Nephron progenitor cell (in vitro differentiated cells): ENCODE measurements at places on chromosomes 7 and 10.

DNA sequence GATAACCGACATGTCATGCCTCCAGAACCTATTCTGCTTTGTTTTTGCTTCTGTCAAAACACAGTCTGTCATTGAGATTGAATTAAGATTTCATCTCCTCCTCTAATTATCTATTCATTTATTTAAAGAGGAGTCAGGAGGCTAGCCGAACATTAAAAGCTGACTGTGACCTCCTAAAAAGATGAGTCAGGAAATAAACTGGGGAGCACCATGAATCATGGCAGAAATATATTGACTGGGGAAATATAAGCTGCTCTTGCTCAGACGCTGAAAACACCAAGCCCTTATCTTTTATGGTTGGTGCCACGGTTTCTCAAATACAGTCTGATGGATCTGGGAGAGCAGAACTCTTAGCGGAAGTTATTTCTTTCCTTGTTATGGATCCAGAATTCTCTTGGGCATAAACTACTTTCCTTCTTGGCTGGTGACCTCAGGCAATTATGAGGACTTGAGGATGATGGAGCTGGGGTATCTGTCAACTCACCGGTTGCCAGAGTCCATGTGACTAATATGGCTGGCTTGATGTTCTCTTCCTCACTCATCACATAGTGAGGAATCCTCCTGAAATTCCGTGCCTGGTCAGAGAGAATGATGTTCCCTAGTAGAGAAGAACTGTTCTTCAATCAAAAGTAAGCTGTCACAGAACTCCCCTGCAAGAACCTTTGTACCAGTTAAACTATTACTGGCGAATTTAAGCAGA lies 307.6 kb upstream of the PHYHIPL start:
- DNase-seq = no peak

DNA sequence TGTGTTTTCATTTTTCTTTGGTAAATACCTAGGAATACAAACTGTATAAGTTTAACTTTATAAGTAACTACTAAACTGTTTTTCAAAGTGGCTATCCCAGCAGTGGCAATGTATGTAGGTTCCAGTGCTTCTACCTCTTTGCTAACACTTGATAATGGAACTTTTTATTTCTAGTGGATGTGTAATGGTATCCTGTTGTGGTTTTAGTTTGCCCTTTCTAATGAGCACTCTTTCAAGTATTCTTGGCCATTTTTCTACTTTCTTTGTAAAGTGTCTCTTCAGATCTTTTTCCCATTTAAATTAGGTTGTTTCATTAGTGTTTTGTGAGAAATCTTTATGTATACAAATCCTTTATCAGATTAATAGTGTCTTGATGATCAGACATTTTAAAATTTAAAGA lies 4.6 kb downstream of the KIF20B start:
- DNase-seq = no peak

- no peak for DNase-seq
Measured at GRCh38 chr7:49150486-49150885, 226.1 kb downstream of the CDC14C start.

DNA sequence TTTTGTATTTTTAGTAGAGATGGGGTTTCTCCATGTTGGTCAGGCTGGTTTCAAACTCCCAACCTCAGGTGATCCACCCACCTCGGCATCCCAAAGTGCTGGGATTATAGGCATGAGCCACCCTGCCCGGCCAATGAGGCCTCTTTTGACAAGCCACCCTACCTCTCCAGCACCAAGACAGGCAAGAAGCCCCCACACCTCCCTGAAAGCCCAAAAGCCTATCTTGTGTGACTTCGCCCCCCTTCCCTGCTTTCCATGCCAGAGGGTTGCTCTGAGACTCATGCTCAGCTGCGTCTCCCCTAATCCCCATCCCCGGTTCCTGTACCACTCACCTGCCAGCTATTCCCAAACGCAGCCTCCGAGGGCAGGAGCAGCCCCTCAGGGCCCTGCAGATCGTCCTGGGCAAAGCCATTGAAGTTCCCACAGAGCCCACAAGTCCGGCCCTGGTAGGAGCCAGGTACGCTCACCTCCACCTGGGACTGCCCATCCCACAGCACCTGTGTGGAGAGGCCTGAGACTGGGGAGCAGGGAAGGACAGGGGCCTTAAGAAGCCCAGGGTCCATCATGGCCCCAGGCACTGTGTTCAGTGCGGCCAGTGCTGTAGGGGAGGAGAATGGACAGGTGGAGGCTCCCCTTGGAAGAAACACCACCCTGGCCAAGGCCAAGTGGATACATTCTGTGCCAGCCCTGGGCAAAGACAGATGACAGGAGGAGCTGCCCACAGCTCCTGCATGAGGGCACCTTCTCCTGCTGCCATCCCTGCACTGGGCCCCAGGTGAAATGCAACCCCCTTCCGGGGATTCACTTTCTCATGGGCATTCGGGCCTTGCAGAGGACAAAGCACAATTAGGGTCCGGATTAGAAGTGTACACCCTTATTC lies 15.8 kb downstream of the ATP6V1F start:
- DNase-seq = no peak

DNA sequence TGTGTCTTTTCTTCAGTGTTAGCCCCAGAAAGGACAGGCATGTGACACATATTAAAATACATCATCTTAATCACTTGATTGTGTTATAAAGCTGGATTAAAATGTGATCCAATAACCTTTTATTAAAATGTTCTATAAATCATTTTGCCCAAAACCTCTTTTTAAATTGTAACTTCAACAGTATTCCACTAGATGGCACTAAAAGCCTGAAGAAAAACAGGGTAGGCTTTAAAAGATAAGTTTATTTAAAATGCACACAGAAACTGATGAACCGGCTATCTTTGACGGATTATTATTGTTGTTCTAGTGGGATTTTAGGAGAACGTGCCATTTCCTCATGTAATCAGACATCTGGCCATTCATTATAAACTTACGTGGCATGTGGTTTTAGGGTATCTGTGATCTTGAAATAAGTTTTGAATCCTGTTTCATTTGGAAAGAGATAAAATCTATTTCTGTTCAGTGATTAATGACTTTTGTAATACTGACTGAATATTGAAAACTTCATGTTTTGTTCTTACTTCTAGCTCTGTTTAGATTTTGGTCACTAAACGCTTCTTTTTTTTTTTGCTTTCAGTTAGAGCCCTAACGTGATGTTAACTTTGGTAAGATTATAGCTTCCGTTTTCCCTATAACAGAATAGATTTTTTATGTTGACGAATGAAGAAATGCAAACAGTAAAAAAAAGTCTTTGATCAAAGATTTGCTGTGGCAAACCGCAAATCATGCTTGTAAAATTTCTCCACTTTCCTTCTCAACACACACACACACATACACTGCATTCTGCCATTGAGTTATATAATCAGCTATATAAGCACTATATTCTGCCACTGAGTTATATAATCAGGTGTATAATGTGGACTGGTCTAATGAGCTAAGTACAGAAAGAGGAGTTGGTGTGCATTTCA lies 13.6 kb downstream of the VPS50 start:
- no peak for DNase-seq

DNA sequence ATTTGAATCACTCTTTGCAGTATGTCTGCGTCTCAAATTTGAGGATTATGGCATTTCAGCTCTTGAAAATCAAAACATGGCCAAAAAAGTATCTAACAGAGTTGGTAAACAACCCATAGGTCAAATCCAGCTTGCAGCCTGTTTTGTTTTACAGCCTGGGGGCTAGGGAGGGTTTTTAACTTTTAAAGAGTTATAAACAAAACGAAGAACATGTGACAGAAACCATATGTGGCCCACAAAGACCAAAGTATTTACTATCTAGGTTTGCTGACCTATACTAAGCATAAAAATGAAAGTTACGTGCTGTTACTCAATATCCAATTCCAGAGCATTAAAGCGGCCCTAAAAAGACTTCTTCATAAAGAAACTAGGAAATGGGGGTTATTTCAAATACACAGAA lies 55.5 kb upstream of the STARD3NL start:
- no peak for DNase-seq
